ENCODE measurements at places on chromosomes 12 and 14. TPM values are rescaled to one million over a fixed set of nuclear protein-coding genes. Genes with fewer than 3 reads are reported as not detected.
A peak's percentile ranks its signal among the peaks of the same experiment; 100 is the strongest.

Gene NFE2
- 14.9 TPM for total RNA-seq

Gene FAR2
- total RNA-seq: 20.7 TPM

Gene CDKN1B
- total RNA-seq: 85.5 TPM

Gene KRT82
- total RNA-seq: 0.05 TPM

GRCh38 chr12:108167974-108168373 lies 38.9 kb downstream of the WSCD2 start:
- ATAC-seq: no peak

Gene CATSPERB
- total RNA-seq: 0.05 TPM

Gene SLC11A2
- total RNA-seq: 33.3 TPM

GRCh38 chr14:27305441-27305945 lies 707.7 kb upstream of the NOVA1 start:
- no peak for ATAC-seq

- no peak for ATAC-seq
Measured at GRCh38 chr12:83800022-83800421, 1112.6 kb downstream of the SLC6A15 start.

- ATAC-seq: peak; percentile 19
Measured at GRCh38 chr12:52020539-52021336, 14.0 kb downstream of the TAMALIN start.

Gene ZC3H14
- 31.6 TPM for total RNA-seq

DNA sequence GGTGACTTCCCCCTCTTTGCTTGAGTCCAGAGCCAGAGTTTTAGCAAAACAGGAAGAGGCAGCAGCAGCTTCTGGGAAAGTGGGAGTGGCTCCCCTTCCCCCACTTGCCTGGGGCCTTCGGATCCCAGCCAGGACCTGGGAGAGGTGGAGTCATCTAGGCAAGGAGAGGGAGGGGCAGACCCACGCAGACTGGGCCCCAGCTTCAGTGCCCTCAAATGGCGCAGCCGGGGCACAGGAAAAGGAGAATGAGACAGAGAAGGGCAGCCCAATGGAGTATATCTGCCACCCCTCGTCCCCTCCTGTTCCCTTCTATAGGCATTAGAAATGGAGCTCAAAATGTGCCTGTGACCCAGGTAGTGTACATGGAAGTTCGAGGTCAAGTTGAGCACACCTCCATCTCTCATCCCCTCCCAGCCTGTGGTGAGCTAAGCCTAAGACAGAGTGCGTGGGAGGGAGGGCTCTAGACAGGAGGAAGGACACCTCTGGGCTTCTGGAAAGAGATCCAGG lies 9.3 kb upstream of the HDAC7 start:
- ATAC-seq: peak; percentile 68

- no peak for ATAC-seq
Measured at GRCh38 chr12:3115078-3115477, 37.9 kb downstream of the TSPAN9 start.

DNA sequence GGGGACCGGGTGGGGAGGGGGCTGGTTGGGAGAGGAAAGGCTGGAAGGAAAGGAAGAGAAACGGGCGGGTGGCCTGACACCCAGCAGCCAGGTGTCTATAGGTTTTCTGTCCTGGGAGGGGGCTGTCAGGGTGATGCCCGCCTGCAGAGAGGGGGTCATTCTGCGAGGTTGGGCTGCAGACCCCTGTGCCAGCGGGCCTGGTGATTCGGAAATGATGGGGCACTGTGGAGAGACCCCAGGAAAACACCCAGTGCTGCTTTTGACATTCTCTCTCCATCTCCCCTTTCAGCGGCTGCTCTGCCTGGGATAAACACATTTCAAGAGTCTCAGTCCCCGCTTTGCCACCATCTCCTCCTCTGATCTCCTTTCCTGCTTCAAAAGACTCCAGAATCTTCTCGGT lies 168.5 kb upstream of the RTL1 start:
- no peak for ATAC-seq

Gene ATXN7L3B
- 21.4 TPM for total RNA-seq

- no peak for ATAC-seq
Measured at GRCh38 chr12:15749937-15750336, 39.3 kb downstream of the EPS8 start.

Gene PAH
- 0.50 TPM for total RNA-seq

GRCh38 chr12:110501399-110501751 lies 536 bp downstream of the VPS29 start:
- ATAC-seq: no peak

GRCh38 chr14:31893221-31893757 lies 183.8 kb upstream of the ARHGAP5 start:
- peak; percentile 86 for ATAC-seq

- ATAC-seq: no peak
Measured at GRCh38 chr14:52845081-52845480, 53.7 kb upstream of the GNPNAT1 start.

- ATAC-seq: no peak
Measured at GRCh38 chr12:2586156-2587038, 208.4 kb upstream of the FKBP4 start.

DNA sequence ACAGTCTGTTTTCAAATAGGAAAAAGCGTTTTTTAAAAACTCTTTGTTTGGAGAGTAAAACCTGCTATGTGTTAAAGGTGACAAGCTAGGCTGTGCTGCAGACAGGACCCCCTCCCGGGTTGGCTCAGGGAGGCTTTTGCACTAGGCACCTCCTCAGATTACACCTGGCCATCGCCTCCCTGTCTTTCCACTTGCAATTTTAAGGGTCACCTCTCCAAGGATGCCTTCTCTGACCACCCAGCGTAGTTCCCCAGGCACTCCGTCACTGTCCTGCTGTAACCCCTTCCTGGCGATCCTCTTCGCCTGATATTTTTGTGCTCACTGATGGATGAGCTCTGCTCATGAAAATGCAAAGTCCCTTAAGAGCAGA lies 80.7 kb downstream of the NTF3 start:
- no peak for ATAC-seq

- ATAC-seq: no peak
Measured at GRCh38 chr14:90839024-90839888, 23.0 kb upstream of the TTC7B start.

Gene FAIM2
- 0.22 TPM for total RNA-seq

DNA sequence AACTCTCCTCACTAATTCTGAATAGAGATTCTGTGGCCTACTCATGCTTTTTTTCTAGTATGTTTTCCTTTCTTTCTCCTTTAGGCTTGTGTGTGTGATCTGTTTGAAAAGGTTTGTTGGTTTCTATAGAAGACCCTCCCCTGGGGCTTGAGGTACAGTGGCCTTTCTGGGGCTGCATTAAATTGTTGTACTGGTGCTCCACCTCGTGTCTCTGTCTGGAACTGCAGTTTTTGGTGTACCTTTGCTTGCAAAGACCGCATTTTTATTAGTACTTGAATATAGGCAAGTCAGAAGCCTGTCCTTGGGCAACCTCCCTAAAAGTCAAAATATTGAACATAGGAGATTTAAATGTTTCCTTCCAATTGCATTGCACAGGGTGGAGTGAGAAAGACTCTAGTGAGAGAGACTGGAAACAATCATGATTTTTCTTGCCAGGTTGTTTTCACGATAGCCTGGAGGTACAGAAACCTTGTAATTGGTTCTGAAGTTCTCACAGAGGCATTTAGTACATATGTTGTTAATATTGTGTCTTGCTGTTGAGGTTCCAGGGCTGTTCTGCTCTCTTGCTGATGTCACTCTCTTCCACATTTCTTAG lies 39.0 kb downstream of the SLCO1B1 start:
- peak; percentile 36 for ATAC-seq

DNA sequence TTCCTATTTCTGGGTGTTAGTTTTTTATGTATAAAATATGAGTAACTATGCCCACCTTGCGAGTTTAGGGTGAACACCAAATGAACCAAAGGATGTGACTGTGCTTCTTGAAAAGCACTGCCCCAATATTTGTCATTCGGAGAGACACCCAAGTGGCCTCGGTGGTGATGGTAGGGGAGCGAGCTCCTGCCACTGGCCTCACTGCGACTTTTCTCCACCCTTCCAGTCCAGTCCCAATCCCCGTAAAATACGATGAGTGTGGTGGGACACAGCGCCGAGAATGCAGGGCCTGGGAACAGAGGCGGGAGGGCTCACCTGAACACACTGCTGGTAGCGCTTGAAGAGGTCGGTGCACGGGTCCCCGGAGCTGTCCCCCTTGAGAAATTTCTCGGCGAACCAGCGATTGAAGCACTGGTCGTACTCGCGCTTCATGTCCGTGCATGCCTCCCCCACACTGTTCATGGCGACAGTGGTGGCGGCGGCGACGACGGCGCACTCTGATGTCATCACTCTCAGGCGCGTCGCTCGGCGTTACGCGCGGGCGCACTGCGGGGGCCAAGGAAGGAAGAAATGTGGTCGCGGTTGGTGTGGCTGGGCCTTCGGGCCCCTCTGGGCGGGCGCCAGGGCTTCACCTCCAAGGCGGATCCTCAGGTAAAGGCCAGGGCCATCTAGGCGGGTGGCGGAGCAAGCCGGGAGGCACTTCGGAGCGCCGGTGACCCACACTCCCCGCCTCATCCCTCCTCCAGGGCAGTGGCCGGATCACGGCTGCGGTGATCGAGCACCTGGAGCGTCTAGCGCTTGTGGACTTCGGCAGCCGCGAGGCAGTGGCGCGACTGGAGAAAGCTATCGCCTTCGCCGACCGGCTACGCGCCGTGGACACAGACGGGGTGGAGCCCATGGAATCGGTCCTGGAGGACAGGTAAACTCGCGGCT lies at the start of the genes GATC and TRIAP1:
TSS of gene GATC (plus strand) at position 534 of the 933 bp plus-strand sequence. CDS start at position 571, 37 bp downstream.
TSS of gene TRIAP1 (minus strand) at position 474 of the 933 bp plus-strand sequence. CDS start at position 462, 12 bp downstream.
- peak; percentile 97 for ATAC-seq

GRCh38 chr12:52870361-52871290 lies 21.8 kb upstream of the KRT78 start:
- peak; percentile 10 for ATAC-seq

Gene PMCH
- not detected for total RNA-seq

Gene ANHX
- 1.1 TPM for total RNA-seq

DNA sequence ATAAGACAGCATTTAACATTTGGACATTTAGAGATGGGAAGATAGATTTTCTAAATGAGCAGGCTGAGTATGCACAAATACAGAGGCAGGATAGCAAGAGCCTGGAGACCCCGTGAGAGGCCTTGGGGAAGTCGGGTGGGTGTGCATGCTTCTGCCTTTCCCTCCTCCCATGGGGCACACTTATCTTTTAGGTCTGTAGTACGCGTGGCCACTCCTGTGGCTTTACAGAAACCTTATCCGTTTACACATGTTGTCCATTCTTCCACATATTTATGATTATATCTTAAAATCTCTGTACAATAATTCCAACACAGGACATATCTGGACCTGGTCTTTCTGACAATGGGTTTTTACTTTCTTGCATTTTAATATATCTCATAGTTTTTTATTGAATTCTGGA lies 33.6 kb downstream of the GYS2 start:
- ATAC-seq: no peak

DNA sequence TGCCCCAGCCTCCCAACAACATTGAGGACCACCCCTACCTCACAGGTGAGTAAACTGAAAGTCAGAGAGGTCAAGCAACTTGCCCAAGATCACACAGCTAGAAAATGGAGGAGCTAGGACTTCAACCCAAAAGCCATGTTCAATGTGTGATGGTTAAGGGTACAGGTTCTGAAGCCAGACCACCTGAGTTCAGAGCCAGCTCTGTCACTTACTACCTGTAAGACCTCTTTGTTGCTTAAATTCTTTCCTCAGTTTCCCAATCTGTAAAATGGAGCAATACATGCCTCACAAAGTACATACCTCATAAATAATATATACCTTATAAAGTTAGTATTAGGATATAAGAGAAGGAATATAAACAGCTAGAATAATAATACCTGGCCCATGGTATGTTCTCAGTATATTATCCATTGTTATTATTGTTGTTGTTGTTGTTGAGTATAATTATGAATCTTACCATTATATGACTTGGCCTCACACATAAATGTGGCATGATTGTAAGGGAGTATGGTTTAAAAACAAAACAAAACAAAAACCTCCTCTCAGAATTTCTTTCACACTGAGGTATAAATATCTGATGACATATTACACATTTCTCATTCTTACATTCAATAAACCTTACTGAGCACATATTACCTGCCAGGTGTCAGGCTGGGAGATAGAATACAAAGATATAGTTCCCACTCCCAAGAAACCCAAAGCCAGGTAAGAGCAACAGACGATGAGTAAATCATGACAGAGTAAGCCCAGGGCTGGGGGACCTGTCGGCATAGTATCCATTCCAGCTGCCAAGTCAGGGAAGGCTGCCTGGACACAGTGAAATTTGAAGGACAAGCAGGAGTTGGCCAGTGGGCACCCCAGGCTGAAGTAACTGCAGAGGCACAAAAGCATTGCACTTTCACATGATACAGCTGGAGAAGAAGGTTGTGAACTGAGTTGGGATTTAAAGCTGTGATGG lies 19.6 kb downstream of the CMKLR1 start:
- ATAC-seq: no peak

DNA sequence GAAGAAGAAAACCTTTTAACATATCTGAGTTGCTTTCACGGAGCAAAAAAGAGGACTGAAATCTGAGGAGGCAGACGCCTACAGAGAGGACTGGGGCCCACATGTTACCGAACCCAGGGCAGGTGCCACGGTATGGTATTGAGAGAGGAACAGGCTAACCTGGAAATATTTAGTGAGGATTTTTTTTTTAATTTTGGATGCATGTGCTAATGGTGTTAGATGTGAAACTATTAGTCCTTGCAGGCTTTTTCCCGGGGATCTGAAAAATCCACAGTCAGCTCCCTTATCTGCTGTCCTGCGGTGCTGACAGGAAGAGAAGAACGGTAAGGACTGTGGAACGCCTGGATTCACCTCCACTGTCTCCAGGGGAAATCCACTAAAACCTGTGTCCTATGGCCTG lies 819.7 kb downstream of the TMEM121 start:
- no peak for ATAC-seq

DNA sequence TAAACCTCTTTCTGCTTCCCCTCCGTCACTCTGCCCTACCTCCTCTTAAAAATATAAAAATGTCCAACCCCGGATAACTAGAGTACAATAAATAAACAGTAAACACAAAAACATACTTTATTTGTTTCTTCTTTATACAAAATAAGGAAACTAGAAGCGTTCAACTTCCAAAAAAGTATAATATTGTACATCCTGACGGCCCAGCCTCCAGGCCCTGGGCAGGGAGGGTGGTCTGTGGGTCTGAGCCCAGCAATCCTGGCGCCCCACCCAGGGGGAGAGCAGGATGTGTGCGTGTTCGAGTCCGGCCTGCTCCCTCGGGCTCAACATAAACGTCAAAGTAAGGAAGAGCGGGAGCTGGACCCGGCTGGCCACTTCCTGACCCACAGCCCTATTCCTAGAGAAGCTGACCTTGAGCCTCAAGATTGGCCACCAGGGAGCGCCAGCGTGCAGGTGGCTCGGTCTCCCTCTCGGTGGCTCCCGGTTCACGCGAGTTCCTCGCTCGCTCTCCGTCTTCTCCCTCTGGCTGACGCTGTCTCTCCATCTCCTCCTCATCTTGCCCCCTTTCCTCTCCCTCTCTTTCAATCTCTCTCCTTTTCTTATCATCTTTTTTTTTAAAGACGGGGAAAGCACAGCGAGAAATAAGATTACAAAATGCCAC lies 9.4 kb downstream of the LHX5 start:
- ATAC-seq: peak; percentile 92

DNA sequence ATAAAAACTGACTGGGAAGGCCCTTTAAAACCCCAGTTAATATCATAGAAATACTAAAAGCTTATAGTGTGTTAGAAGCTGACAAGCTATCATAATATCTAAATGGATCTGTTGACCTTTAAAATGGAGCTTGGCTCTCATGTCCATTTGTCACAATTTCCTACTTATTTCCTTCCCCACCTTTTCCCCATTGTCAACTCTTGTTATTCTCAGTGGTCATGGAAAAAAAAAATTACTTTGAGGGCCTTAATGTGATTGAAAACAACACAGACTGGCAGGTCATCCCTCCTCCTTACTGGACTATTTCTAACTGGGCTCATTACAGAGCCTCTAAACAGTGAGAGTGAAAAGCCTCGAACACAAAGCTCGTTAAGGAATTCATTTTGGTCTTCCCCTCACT lies 13.7 kb upstream of the WNK1 start:
- ATAC-seq: no peak

GRCh38 chr14:95701846-95702221 lies 12.1 kb downstream of the TCL1A start:
- ATAC-seq: no peak

All from motor neuron (in vitro differentiated cells).